Kidney epithelial cell (primary cell): ENCODE measurements at places on chromosomes 7 and 10.

GRCh38 chr7:125814100-125814499 is 884.5 kb upstream of the POT1 start:
- DNase-seq: no peak

DNA sequence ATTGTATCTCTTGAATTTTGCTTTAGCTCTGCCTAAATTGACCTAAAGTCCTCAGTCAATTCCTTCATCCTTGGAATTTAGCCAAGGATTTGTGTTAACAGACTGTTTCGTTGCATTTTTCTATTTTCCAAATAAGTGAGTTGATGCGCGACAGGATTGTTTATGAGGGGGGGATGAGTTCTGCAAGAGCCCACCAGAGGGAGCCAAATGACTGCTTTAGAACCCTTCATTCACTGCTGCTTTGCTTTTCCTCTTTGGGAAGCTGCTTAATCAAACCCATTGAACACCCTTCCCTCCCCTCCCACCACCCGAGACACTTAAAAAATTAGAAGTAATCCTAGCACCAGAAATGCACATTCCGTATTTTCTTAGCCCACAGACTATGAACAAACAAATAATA is 33.7 kb upstream of the PTF1A start:
- no peak for DNase-seq

- DNase-seq: no peak
Observed at GRCh38 chr10:11170993-11171851, 153.6 kb downstream of the CELF2 start.

DNA sequence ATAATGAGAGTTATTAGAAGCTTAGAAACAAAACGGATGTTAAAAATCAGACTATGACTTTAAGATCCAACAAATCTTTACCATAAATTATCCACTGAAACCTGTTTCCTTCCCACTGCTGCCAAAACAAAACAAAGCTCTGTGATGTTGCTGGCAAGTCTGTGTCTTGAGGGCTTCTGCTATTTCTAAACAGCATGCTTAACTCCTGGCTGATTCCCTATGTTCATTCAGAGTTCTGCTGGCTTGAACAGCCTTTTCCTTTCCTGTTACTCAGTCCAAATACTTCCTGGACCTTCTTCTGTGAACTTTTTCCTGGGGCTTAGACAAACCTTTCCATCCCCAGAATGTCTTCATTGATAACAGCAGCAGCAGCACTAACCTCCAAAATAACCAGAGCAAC is 448.1 kb downstream of the SORCS1 start:
- DNase-seq: no peak

DNA sequence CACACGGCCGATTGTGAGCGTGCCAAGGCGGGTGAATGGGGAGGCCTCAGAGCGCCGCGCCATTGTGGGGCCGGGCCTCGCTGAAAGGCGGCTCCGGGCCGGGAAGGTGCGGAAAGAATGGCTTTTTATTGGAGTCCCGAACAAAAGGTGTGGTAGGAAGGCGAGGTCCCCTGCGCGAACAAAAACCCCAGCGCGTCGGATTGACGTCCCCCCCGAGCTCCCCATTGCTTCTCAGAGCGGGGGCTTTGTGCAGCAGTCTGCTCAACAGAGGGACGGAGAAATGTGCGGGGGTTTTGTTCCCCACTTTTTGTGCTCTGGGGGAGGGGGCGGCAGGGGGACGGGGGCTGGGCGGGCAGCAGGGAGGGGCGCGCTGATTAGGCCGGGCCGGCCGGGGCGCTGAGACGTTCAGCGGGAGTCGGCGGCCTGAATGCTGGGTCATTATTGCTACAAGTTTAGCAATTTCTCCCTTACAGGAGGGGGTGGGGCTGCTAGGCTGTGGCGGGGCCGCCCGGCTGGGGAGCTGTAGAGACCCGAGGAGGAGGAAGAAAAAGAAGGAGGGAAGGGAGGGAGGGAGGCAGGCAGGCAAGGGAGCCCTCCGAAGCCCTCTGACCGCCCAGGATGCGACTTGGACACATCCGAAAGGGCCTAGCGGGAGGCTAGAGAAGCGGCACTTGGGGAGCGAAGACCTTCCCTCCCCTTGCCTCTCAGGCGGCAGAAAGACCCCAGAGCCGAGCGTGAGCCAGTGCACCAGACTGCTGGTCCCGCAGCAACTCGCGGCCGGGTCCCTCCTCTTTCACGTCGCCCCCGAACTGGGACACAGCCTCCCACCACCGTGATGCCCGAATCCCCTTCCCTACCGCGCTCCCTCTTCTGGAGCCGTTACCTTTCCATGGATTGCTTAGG is 4.6 kb downstream of the NKX2-3 start:
- no peak for DNase-seq

DNA sequence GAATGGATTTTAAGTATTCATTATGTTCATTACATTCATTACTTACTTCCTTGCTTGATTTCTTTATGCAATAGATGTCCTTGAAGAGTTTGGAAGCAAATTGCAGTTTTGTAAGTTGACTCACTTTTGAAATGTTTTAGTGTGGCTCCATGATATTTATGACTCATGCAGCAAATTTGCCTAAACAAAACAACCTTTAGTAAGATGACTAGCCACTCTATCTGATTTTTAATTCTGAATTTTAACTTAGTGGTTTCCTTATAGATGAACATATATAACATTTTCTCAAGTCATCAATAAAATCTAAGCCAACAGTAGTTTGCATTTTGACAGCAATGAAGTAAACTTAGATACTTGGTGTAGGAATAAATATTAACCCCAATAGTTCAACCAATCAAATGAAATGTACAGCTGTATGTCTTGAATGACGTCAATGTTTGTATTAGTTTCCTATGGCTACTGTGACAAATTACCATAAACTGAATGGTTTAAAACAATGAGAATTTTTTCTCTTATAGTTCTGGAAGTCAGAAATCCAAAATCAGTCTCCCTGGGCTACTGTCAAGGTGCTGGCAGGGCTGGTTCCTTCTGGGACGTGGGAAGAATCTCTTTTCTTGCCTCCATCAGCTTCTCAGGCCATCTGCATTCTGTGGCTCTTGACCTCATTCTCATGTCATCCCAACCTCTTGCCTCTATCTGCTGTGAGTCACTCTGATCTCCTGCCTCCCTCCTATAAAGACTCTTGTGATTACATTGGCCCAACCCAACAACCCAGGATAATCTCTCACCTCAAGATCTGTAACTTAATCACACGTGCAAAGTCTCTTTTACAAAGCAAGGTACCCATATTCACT is 73.4 kb downstream of the AHR start:
- DNase-seq: peak; percentile 90

- no peak for DNase-seq
Observed at GRCh38 chr10:52571516-52572182, 200.9 kb downstream of the MBL2 start.

GRCh38 chr7:28458732-28459131 is 46.4 kb downstream of the CREB5 start:
- no peak for DNase-seq

- DNase-seq: no peak
Observed at GRCh38 chr10:63760708-63761047, 239.5 kb downstream of the REEP3 start.

GRCh38 chr7:144049491-144049890 is 743 bp downstream of the OR2A5 start:
- DNase-seq: no peak

GRCh38 chr7:77800158-77800557 is 1.6 kb downstream of the PHTF2 start:
- DNase-seq: no peak

GRCh38 chr10:89548673-89549072 is 13.3 kb upstream of the SLC16A12 start:
- no peak for DNase-seq

GRCh38 chr7:47536661-47537611 is 45.0 kb downstream of the TNS3 start:
- DNase-seq: no peak

DNA sequence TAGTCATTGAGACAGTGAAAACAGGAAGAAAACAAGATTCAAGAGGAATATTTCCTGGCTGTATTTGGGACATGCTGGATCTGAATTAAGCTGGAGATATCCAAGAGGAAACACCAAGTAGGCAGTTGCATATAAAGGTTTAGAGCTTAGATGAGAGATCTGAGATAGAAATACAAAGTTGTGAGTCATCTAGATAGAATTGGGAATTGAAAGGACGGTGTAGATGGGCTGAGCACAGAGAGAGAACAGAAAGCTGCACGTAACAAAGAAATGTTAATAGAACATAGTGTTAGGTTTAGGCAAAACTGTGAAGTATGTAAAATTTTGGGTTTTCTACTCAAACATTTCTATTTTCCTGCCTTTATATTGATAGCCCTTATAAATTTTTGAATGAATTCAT is 218.5 kb upstream of the TMEM196 start:
- no peak for DNase-seq

DNA sequence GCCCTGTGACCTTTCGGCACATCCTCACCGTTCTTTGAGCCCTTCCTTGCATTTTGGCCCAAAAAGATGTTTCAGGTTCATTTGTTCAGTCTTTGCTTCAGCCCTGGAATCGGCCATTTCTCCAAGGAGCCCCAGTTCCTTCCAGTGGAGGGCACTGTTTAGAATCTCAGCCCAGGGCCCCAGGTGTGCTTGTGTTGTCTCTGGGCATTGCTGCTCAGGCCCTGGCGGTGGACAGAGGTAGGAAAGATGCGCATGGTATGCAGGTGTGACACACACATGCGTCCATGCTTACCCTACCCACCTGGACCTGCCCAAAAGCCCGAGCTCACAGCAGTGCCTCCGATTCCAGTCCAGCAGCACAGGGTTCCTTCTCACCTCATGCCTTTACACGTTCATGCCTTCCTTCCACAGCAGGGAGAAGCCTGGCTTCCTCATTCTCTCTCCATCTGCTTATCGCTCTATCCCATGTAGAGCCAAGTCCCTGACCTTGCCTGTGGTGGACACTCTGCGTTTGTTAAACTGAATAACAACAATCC is 70.6 kb downstream of the LHPP start:
- DNase-seq: no peak

- no peak for DNase-seq
Observed at GRCh38 chr7:100894860-100895700, 608 bp downstream of the ACHE start.

DNA sequence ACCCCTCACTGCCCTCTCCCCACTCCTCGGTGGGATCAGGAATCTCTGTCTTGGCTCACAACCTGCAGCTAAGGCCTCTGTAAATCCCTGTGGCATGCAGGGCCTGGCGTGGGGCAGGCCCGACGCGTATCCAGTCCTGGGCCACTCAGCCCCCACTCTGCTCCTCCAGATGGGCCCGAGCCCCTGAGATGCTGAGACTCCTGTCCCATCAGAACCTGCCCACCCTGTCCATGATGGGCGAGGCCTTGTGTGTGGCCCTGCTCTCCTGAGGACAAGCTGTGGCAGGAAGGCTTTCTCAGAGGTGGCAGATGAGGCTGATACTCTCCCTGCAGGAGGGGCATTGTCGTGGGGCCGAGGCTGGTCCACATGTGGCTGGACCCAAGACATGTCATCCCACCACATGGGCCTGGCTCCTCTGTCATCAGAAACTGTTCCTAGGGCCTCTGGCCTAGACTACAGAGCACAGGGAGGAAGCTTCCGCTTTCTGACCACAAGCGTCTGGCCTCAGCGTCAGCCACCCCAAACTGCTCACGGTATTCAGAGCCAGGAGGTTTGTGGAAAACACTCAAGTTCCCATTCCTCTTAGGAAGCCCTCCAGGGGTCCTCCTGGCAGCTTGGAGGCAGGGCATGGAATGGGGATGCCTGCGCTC is 6.0 kb downstream of the ALOX5 start:
- no peak for DNase-seq

- peak; percentile 7 for DNase-seq
Observed at GRCh38 chr10:7302392-7302906, 108.4 kb downstream of the SFMBT2 start.

- DNase-seq: no peak
Observed at GRCh38 chr10:62015994-62016393, 114.5 kb downstream of the ARID5B start.

DNA sequence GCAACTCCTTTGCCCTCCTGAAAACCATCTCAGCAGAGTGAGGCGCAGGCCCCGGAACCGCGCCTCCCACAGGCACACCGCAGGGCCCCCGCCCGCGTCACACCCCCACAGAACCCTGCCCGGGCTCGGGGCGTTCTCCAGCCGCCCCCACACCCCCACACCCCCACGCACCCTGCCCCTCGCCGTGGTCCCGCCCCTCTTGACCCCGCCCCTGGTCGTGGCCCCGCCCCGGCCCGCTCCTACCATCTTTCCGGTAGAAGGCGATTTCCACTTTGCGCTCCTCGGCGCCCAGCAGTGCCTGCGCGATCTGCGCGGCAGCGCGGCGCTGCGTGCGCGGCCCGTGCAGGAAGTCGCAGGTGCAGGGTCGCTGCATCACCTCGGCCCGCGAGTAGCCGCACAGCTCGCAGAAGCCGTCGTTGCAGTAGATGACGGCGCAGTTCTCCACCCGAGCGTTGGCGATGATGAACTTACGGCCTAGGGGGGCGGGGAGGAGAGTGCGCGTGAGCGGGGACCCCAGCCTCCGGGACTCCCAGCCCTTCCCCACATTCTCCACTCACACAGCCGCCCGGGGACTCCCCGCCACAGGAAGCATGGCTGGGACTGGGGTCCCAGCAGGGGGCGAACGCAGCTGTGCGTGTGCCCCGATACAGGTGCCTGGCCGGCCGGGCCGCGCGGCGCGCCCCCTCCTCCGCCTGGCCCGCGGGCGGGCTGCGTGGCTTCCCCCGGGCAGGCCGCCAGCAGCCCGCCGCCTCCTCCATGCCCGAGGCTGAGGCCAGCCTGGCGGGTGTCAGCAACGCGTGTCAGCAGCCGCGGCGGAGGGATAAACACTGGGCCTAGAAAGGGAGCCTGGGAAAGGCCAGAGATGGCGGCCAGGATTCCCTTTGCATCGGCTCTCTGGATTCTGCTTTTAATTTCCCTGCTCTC is 3.4 kb downstream of the KCNH2 start:
- no peak for DNase-seq

DNA sequence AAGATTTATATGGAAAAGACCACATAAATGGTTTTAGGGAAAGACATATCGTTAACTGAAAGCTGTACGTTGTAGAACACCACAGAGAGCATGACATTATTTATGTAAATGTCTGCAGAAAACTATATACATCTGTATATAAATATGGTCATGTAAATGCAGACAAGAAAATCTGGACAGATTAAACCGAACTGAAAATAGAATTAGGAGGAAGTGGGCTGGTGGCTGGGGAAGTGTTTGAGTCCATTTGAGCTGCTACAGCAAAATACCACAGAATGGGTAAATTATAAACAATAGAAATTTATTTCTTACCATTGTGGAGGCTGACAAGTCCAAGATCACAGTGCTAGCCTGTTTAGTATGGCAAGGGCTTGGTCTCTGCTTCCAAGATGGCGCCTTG is 56.3 kb upstream of the USP6NL start:
- no peak for DNase-seq

DNA sequence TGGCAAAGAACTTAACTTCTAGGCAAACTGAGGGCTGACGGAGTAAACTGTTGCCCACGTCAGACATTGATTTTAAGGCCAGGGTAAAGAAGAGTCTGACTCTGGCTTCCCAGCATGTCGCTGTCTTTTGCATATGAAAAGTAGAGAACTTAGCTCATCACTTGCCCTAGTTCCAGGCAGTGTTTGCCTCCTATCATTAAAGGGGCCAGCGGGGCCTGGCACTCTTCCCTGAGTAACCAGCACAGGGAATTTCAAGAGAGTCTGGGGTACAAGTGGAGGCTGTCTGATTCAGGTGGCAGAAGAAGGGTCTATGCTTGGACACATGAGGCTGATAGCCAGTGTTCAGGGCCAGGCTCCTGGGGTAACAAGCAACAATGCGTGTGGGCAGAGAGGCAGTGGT is 4.8 kb downstream of the DENND2A start:
- DNase-seq: no peak

- no peak for DNase-seq
Observed at GRCh38 chr10:78264361-78264760, 230.7 kb downstream of the RPS24 start.
